ENCODE measurements at places on chromosomes 2 and 18.

DNA sequence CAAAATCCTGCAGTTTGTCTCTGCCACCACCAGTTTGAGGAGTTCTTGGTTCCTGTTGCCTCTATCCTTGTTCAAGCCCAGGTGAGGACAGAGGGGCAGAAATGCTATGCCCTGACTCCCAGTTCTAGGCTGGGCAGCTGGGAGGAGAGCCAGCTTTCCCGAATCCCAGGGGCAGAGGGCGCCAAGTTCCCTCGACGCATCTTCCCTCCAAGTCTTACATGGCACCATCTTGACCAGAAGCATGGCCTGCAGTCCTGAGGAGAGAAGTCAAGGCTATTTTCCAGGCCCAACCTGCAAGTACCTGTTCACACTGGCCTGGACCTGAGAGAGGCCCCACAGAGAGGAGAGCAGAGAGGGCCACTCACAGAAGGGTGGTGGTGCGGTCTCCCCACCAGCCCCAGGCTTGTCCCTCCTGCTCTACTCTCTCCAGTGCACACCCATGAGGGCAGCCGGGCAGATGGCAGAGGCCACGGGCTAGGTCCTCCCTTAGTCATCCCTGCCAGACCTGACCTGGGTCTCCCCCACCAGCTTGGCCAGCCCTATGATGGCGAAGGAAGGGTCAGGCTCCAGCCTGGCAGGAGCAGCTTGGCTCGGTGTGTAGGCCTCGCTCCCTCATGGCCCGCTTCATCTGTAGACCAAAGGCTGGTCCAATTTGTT is 115.7 kb upstream of the MSTN start:
- DNase-seq: no peak

- DNase-seq: no peak
Measured at GRCh38 chr2:23549051-23549450, 164.1 kb downstream of the KLHL29 start.

- DNase-seq: no peak
Measured at GRCh38 chr2:30871440-30871839, 64.2 kb upstream of the CAPN13 start.

DNA sequence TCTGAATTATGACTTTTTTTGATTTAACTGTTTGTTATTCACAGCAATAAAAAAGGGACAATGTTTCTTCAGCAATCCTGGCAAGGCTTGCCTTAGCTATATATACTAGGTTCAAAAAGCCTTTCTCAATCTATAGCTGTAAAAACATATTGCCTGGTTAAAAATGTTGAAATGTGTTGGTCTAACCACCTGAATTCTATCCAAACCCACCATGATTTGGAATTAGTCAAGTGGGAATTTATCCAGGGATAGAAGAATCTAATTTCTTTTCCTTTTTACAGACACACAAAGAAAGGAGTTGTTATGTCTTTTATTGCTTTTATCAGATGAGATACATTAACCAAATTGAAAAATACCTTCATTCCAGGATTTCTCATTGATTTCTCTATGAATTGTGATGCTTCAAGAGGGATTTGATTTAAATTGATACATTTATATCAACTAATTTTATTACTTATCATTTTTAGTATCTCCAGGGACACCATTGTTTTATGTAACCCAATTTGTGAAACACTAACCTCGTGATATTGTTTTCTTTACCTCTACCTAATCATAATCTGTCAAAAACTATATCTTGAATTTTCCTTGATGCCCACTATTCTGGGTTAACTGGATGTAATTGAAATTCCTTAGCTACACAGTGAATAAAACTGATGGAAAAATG is 88.1 kb downstream of the LRP1B start:
- DNase-seq: no peak

- no peak for DNase-seq
Measured at GRCh38 chr2:174450021-174450816, 36.6 kb downstream of the GPR155 start.

DNA sequence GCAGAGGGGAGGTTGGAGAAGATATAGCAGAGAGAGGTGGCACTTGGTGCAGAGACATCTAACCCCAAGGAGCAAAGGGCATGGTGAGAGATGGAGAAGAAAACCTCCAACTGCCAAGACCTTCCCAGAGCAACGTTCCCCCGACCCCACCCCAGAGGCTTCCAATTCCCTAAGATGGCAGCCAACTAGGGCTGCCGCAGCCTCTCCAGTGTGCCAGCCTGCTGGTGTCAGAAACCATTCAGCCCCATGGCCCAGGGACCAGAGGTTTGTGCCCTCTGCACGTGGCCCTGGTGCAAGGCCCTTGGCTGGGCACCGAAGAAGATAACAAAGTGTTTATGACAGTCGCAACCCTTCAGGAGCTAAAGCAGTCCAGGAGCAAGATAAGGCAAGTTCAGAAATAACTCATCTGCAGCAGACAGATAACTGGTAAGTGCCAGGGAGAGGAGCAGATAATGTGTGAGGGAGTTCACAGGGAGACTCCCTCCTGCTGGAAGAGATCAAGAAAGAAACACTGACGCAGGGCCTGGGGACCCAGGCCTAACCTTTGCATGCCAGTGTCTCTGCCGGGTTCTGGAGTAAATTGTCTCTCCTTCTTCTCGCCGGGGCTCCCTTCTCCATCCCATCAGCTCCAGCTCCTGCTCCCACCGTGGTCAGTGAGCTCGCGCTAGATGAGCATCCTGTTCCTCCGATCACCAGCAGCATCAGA is 66.1 kb upstream of the ID2 start:
- no peak for DNase-seq

- no peak for DNase-seq
Measured at GRCh38 chr2:234348081-234348480, 148.8 kb downstream of the ARL4C start.

- DNase-seq: no peak
Measured at GRCh38 chr18:12432196-12432595, 24.5 kb downstream of the PRELID3A start.

DNA sequence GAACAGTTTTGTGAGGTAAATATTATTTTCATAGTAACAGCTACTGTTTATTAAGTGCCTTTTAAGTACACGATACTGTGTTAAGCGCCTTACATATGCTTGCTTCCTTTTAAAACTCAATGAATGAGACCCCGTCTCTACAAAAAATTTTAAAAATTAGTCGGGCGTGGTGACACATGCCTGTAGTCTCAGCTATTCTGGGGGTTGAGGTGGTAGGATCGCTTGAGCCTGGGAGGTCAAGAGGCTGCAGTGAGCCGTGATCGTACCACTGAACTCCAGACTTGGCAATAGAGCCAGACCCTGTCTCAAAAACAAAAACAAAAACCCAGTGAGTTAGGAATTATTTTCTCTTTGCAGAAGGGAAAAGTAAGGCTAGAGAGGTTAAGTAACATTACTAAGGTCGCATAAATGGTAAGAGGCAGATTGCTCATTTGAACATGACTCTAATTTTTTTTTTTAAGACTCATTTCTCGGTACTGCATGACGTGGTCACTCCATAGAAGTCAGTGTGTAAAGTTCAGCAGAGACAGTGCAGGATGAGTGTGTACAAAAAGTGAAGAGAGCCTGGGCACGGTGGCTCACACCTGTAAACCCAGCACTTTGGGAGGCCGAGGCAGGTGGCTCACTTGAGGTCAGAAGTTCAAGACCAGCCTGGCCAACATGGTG is 1.1 kb downstream of the METAP1D start:
- DNase-seq: no peak

GRCh38 chr18:42931491-42931890 is 184.0 kb downstream of the RIT2 start:
- DNase-seq: no peak

- DNase-seq: no peak
Measured at GRCh38 chr18:8529609-8530008, 79.6 kb upstream of the RAB12 start.

GRCh38 chr18:7259475-7259874 is 28.6 kb downstream of the LRRC30 start:
- no peak for DNase-seq
